ENCODE measurements at places on chromosomes 11 and 22.

DNA sequence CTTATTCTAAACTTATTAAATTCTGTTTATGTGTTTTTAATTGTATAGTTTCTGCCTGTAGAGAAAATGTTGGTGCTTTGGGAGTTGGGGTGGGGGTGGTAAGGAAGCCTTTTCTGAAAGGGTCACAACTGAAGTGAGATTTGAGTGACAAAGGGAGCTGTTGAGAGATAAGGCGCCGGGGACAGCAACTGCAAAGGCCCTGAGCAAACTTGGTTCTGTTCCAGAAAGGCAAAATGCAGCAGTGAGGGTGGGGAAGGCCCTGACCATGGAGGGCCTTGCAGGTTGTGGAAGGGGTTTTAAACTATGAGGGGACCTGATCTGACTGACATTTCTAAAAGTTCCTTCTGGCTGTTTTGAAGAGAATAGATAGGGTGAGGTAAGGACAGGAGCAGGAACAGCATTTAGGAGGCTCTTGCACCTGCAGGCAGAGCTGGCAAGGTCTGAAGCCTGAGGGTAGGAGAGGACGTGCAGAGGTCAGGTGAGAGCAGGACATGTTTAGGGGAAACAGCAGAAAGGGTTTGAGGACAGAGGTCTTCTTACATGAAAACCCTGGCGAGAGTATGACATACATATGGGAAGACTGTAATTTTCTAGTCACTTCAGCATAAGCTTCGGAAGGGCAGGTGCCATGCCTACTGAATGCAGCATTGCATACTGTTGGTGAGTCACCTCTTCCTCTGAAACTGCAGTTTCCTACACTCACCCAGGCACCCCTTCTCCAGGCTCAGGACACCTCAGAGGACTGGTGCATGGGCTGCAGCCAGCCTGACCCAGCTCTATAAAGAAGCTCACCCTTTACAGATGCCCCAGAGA is 190.7 kb downstream of the SNX19 start:
- DNase-seq, result no peak

GRCh38 chr22:44218071-44218470 is 37.3 kb downstream of the PARVG start:
- no peak for DNase-seq

GRCh38 chr11:8408151-8408941 is 144.7 kb upstream of the LMO1 start:
- DNase-seq, result no peak

DNA sequence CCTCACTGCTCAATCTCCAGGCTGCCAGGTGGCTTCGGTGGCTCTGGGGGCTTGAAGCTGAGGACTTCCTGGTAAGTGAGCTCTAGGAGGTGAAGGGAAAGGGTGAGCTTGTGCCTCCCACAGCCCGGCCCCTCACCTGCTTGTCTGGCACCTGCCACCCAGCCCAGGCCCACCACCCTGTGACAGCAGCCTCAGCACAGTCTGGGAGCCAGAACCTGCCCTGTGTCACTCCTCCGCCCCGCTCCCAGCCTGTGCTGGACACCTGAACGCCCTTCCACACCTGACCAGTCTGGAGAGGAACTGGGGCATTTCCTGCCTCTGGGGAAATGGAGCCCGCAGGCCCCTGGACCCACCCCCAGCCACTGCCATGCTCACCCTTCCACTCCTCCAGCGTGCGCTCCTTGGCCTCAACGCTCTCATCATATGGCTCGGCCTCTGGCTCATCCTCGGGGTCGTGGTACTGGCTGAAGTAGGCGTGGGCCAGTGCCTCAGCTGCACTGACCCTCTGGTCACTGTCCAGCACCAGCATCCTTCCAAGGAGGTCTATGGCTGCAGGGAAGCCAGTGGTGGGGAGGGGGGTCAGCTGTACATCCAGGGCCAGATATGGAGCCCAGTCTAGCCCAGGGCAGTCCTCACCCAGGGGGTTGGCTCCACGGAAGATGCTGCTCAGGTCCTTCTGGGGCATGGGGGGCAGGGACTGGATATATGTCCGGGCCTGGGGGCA is 3.6 kb upstream of the MAPK12 start:
- DNase-seq, result no peak

DNA sequence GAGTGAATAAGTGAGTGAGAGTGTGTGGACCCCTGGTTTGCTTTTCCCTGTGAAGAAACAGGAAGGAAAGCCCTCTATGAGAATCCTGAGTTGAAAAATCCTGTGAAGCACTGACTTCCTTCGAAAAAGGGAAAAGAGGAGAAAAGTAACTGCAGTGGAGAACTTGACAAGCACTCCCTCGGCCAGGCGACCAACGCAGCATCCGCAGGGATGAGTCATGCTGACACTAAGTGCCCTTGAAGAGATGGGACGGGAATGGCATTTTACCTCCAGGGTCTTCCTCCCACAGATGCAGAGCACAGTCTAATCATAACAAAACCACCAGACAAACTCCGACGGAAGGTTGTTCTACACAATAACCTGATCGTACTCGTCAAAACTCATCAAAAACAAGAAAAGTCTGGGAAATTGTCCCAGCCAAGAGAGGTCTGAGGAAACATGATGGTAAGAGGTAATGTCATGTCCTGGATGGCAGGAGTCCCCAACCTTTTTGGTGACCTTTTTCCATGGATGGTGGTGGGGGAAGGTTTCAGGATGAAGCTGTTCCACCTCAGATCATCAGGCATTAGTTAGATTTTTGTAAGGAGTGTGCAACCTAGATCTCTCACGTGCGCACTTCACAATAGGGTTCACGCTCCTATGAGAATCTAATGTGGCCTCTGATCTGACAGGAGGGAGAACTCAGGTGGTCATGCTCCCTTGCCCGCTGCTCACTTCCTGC is 132.2 kb upstream of the B3GAT1 start:
- DNase-seq, result no peak

DNA sequence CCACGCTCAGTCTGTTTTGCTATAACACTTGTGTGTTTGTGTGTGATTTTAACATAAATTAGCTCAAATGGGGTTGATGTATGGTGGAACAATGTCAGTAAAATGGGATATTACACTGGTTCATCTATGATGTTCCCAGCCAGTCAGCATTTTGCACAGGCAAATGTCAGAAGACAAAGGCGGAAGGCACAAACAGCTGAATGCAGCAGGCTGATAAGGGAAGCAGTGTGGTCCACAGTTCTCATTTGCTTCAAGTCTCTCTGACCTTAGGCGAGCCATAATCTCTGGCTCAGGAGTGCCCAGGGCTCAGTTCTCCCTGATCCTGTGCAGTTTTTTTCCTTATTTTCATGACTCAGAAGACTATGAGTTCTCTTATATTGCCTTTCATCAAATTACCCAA is 102.7 kb downstream of the FAR1 start:
- no peak for DNase-seq

- peak; percentile 87 for DNase-seq
These were observed 36.6 kb downstream of the APOL3 start for GRCh38 chr22:36123673-36124630.

GRCh38 chr11:496834-497564 is 10.0 kb downstream of the RNH1 start:
- DNase-seq, result no peak

- DNase-seq, result no peak
These were observed 3.4 kb upstream of the SORL1-AS1 start for GRCh38 chr11:121456151-121456550.

All from urinary bladder (tissue), 4 donors.